ENCODE measurements at places on chromosomes 6 and 20.

DNA sequence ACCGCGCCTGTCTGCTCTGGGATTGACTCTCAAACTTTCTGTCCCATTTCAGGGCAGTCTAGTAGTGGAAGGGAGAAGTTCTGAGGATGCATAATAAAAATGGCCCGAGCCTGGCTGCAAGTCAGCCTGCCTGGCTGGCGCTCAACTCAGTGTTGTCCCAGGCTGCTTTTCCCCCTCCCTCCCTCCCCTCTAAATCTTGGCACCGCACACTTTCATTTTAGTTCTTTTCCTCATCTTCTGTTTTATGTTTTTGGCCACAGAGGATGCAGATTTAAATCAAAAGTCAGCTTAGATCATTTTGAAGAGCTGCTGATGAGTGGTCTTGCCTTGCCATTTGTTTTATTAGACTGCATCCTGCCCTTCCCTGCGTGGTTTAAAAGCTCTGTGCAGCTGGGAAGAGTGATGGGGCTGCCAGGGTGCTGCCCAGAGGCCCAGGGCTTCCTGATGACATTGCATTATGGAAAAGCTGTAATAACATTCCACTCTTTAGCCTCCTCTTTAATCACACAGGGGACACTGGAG lies 6.5 kb upstream of the UQCC2 start:
- no peak for DNase-seq

DNA sequence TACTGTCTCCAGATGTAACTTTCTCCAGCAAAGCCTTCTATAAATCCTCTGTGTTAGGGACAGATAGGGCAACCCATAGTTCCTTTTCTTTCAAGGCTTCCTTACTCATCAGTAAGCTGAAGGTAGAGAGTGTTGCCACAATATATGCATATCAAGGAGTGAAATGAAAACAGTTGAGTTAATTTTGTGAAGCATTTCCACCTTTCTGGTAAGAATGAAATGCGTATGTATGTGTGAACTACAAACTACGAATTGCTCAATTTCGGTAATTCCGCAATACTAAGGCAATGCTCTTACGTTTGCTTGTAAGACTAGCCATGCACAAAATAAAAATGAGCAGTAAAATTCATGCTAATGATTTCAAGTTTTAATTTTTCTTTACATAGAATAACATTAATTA lies 61.2 kb upstream of the HBS1L start:
- DNase-seq = no peak

DNA sequence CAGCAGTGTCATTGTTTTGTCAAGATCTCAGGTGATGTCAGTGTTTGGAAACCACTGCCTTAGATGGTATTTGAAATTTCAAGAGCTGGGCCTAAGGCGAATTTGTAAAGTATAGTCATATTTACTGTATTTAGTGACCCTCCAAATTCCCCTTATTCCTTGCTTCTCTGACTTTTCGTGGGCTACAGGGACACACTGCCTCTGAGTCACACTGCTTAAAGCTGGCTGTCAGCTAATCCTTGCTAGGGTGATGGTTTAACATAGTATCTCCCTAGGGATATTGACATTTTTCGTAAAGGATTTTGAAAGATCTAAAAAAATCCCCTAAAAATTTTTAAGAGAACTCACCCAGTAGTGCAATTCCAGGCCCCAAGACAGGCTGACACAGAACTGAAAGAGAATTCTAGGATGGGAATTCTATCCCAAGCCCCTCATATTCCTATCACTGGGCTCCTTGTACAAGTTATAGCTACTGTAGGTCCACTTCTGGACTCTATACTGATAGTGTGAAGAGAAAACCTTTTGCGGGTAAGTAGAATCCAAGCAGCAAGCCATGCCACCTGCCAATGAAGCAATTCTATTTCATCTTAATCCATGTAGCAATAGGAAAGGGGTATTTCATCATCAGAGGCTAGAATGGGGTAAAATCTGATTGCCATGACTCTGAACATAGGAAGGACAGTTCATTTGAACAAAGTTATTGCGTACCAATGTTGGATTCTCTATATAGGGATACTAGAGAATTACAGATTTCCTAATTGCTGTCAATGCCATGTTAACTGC lies 4.3 kb downstream of the BMP6 start:
- no peak for DNase-seq

- DNase-seq = peak; percentile 28
Measured at GRCh38 chr20:23079016-23079351, 7.1 kb downstream of the CD93 start.

DNA sequence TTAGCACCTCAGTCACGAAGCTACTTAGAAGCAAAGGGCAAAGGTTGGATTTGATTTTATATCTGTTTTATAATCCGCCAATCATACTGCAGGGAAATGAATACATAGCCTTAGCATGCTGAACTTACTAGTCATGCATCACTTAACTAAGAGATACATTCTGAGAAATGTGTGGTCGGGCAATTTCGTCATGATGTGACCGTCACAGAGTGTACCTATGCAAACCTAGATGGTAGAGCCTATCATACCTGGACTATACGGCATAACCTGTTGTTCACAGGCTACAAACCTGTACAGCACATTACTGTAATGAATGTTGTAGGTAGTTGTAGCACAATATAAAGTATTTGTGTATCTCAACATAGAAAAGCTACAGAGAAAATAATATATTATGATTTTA lies 345.2 kb upstream of the RGS17 start:
- DNase-seq = no peak

DNA sequence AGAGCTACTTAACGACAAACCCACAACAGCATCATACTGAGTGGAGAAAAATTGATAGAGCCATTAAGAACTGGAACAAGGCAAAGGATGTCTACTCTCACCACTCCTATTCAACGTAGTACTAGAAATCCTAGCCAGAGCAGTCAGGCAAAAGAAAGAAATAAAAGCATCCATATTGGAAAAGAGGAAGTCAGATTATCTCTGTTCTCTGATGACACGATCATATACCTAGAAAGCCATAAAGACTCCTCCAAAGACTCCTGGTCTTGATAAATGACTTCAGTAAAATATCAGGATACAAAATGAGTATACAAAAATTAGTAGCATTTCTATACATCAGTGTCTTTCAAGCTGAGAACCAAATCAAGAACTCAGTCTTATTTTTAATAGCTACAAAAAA lies 17.0 kb upstream of the FHL5 start:
- DNase-seq = no peak

DNA sequence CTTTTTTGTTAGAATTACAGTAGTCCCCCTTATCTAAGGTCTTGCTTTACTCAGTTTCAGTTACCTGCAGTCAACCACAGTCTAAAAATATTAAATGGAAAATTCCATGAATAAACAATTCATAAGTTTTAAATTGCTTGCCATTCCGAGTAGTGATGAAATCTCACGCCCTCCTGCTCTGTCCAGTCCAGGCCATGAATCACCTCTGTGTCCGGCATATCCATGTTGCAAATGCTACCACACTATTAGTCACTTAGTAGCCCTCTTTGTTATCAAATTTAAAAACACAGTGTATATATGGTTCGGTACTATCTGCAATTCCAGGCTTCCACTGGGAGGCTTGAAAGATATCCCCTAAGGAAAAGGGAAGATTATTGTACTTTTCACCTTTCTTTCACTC lies 164.6 kb upstream of the FAM83B start:
- DNase-seq = no peak

DNA sequence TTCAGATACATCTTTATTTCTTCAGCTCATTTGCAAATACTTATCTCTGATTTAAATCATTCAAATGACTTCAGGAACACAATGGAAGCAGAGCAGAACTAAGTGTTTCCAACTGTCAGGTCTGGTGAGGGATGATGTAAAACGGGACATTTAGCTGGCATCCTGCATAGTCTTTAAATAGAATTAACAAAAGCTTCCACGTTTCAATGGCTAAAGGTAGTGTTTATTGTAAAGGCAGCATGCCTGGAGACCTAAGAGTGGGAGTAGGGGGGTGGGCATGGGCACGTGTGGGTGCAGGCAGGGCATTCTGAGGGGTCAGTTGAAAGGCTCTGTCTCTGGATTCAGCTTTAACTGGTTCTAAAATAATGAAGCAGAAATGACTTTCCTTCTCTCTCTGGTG lies 174.9 kb downstream of the PLCB1 start:
- DNase-seq = no peak

DNA sequence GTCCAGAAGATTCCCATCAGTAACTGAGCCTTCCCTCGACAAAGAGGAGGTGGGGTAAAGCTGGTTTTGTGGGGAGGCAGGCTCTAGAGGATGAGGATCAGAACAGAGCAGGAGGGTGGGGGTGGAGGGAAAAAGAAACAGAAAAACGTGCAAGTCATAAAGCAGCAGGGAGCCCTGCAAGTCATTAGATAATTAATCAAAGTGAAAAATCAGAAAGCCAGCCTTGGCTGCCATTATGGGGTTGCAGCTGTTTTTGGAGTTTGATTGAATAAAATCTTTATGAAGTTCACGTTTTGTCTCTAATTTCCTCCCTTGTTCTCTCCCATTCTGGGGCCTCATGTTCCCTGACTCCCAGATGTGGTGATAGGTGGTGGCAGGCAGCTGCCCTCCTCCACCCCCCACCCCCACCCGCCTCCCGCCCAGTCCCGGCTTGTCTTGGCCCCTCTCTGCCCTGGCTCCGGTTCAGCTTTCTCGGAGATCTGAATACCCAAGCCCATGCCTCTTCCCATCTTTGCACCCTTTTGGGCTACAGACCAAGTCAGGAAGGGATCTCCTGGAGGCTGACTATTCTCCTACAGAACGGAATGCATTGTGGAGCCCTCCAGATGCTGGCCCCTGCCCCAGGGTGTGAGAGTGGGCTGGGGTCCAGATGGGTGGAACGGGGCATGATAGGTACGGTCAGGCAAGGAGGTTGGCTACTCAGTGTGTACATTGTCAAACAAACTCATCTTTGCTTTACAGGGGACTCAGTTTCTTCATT lies 141.8 kb downstream of the CDC5L start:
- no peak for DNase-seq

DNA sequence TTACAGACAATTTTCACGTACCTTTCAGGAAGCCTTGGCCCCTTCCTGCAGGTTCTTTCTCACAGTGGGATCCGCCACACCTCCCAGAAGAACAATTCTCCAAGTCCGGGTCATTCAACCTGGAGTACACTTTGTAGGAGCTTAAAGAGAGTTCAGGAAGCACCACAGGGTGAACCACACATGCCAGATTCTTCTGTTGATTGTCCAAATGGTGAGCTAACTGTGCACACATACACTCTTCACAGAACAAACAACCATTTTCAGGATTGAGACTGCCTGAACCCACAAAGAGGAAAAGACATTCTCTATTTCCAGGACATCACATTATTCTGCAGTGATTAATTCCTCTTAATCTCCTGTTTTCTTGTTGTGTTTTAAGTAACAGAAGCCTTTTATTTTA lies 51.0 kb downstream of the SCGN start:
- DNase-seq = peak; percentile 14
